Right renal cortex interstitium (tissue), 3 donors: ENCODE measurements at places on chromosomes 16 and 17.

- DNase-seq = no peak
Measured at GRCh38 chr16:86884390-86884650, 306.0 kb downstream of the FOXL1 start.

DNA sequence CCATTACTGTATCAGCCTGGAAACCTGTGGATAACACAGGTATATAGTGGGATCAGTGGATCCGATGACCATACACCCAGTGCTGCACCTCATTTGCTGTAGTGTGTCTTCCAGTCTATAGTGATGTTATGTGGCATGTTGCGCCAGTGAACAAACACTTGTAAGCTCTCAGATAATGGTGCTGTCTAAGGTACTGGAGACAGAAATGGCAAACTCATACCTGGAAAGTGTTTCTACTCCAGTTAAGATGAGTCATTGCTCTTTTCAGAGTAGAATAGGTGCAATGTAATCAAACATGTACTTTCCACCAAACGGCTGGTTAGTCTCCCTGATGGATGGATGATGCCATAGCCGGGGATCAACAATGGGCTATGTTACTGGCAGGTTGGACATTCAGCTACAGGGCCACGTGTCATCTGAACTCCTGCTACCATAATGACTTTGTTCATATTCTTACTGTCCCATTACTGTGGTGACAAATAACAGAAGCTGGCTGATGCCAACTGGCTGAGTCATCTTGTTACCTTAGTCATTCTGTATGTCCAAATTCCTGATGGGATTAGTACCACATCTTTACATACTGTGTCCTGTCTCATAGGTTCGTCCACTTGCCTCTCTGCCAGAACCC, 6.3 kb downstream of the CCL11 start:
- no peak for DNase-seq

- no peak for DNase-seq
Measured at GRCh38 chr16:5175266-5175665, 77.7 kb upstream of the EEF2KMT start.

- no peak for DNase-seq
Measured at GRCh38 chr17:73240561-73240960, 21.1 kb downstream of the CPSF4L start.

DNA sequence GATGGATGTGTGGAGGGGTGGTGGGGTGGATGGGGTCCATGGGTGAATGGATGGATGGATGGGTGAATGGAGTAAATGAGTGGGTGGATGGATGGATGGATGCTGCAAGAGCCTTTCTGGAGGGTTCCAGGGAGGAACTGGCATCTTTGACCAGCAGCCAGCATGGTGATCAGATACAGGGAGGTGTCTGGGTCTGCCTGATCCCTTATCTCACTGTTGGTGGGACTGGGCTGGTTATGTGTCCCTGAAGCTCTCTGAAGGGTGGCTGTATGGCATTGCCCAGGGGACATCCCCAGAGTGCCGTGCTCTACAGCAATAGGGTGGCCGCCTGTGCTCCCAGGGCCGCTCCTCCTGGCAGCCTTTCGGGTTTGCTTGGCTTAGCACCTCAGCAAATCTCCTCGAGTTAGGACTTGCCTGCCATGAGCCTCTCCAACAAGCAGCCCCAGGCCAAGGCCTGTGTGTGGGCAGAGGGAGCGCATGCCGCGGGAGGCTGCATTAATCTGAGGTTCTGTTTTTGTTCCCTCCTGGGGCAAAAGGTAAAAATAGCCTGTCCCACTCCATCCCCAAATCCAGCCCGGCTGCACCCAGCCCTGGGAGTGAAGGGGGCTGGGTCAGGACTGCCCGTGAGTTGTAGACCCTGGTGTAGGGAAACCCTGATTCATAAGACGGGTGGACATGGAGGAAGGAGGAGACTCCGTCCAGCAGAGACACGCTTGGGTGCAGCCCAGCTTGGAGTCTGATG, 165.4 kb downstream of the SEC14L1 start:
- no peak for DNase-seq

- no peak for DNase-seq
Measured at GRCh38 chr16:48101069-48101674, 54.6 kb downstream of the ABCC12 start.

GRCh38 chr17:17535957-17536356, 39.8 kb upstream of the RASD1 start:
- DNase-seq = no peak

DNA sequence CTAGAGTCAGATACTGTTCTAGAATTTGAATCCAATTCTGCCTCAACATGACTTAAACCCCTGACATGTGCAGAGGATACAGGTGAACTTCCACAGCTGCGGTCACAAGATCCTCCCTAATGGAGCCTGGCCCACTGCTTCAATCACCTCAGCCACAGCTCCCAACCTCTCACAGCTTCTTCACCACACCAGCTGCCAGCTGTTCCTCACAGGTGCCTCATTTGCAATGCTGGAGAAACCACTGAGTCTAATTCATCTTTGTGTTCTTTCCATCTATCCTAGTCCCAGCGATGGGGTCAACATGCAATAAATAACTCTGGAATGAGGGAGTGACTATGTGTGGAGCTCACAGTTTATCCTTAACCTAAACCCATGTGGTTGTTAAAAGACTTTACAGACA, 72.0 kb upstream of the MAF start:
- no peak for DNase-seq

DNA sequence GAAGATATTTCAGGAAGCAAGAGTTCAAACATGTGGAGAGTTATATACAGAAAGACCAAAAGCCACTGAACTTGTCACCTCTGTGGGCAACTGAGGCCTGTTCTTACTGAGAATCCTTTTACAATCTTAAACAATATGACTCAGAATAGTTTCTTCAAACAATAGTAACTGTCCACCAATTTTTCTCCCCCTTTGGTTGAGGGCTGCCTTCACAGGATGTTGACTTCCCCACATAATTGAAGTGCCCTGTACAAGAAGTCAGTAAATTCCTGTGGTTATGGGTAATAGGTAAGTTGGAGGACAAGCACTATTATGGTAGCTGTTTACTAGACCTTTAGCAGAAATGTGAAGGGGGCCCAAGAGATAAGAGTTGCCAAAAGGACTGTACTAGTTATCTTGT, 215.8 kb downstream of the CDH8 start:
- no peak for DNase-seq
